ENCODE measurements at places on chromosomes 1 and 21. TPM values are rescaled to one million over a fixed set of nuclear protein-coding genes. Genes with fewer than 3 reads are reported as not detected.

- no peak for DNase-seq
These were observed 5.1 kb downstream of the TIAM1 start for GRCh38 chr21:31338908-31339368.

GRCh38 chr1:99496067-99496466 is 149.8 kb upstream of the PALMD start:
- DNase-seq = no peak

The RGS2 gene
- 17.1 TPM for total RNA-seq

GRCh38 chr1:186271032-186271431 is 104.0 kb downstream of the TPR start:
- DNase-seq = no peak

DNA sequence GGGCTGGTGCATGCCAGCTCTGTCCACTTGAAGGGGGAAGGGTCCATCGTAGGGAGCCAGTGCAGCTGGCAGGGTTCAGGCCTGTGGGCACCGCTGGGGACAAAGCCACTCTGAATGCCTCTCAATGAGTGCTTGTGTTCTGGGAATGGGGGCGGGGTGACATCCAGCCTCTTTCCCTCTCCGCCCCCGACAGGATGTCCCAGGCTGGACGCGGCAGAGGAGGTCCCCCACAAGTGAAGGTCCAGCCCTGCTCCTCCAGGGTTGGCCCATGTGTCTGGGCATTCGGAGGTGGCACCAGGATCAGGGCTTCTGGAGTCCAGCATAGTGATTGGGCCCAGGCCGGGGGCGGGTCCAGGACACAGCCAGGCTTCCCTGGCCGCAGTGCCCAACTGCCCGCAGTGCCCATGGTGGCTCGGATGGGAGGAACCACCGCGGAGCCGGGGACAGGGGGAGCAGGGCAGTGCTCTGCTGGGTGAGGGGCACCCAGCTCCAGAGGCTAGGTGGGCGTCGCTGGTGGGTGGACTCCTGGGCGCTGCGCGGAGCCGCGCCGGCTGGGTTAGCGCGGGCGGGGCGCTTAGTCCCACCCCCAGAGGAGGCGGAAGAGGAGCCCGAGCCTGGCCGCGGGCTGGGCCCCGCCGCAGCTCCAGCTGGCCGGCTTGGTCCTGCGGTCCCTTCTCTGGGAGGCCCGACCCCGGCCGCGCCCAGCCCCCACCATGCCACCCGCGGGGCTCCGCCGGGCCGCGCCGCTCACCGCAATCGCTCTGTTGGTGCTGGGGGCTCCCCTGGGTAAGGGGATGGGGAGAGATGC is at the start of gene SHISA4:
SHISA4 (plus strand) TSS at position 617 of the 808 bp plus-strand sequence; CDS start at position 714, 97 bp downstream.
- peak; percentile 90 for DNase-seq

- DNase-seq = no peak
These were observed 481.0 kb downstream of the OMA1 start for GRCh38 chr1:58065520-58065919.

DNA sequence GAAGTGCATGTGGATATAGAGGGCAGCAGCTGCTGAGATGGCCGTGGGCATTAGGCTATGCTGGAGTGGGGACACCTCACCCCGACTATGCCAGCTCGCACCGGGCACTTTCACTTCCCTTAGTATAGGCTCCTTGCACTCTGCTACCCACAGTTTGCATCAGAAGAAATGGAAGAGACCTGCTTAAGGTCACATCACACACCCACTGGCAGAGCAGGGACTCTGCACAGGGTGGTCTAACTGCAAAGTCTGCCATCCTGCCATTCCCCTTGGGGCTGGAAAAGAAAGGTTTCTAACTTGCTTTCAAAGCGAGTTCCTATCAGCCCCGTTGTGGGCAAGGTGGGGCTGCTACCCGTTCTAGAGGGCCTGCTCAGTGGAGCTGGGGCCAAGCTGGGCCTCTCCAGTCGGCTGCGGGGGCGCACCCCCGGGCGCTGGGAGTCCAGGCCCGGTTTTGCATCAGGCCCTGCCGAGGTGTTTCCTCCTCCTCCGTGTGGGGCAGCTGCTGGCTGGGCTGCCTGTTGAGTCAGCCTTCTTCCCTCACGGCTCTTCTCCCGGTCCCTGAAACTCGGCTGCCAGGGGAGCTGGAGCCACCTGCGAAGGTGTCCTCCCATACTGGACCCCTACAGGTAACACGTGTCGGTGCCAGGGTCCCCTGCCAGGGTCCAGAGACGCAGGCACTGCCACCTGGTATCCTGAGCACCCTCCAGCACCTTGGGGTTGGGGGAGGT is at the start of gene SYTL1:
SYTL1 (plus strand) TSS at position 498 of the 728 bp plus-strand sequence. CDS start 3,313 bp downstream, outside the sequence.
- DNase-seq = no peak

The PCAT6 gene
- total RNA-seq = 0.79 TPM

DNA sequence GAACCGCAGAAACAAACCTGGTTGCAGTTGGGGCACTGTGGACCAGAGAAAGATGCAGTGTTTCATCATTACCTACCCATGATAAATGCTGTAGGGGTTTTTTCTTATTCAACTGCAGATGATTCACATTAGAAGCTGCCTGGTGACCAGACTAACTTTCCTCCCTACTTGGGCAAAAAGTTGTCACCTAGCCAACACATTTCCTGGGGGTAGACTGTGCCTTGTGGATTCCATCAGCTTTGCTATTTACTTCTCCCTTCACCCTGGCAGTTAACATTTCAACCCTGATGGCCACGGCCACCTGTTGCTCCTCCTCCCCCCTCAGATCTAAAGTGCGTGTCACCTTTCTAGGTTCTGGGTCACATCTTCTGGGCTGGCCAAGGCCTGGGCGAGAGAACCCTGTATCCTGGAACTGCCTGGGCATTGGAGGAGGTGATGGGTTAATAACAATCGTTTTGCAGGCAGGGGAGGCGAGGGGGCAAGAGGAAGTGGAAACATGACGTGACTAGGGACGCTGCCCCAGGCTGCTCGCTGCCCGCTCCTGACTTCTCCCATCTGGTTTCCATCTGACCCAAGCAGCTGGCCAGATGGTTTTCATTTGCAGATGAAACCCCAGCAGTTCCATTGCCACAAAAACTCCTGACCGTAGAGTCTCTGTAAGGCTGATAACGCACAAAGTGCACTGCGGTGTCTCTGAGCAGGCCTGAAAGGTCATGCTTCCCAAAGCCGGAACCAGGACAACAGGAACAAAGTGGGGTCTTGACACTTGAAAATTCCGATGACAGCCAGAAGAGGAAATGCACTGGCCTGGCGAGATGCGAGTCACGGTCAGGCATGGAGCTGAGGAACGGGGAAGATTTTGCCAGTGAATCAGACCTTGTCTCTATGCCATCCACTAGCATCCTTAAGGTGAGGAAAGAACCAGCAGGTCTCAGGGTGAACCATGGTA is 36.6 kb downstream of the CAPZB start:
- peak; percentile 75 for DNase-seq
